GM10248 (cell line): ENCODE measurements at places on chromosomes 7 and 10.

GRCh38 chr10:79013406-79013987 lies 55.3 kb upstream of the ZMIZ1 start:
- no peak for DNase-seq

- no peak for DNase-seq
Measured at GRCh38 chr10:20166096-20166675, 350.0 kb downstream of the PLXDC2 start.

DNA sequence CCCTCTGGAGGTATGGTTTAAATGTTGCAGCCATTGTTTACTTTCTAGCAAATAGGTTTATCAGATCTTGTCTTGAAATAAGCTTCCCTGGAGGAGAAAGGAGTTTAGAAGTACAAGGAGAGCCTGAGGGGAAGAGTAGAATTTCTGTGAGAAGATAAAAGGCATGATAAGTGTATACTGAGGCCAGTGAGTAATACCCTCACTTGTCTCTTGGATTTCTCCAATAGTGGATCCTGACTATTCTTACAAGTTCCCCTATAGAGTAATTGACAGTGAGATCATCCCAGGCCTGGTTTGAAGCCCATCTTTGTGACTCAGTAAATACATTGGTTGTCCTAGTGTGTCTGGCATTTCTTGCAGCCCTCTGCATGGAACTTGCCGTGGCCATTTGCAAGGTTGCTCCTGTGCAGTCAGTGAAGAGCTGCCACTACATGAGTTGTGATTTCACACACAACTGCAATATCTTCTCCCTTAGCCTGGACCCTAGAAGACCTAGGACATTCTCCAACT lies 41.6 kb downstream of the CHN2 start:
- DNase-seq, result no peak

- DNase-seq, result no peak
Measured at GRCh38 chr10:131047501-131047900, 264.0 kb downstream of the TCERG1L start.

- no peak for DNase-seq
Measured at GRCh38 chr10:46553238-46554049, 3.0 kb downstream of the GPRIN2 start.

- no peak for DNase-seq
Measured at GRCh38 chr7:51645255-51645654, 328.6 kb upstream of the COBL start.

- DNase-seq, result peak; percentile 18
Measured at GRCh38 chr10:117536072-117536865, 6.3 kb upstream of the EMX2 start.

DNA sequence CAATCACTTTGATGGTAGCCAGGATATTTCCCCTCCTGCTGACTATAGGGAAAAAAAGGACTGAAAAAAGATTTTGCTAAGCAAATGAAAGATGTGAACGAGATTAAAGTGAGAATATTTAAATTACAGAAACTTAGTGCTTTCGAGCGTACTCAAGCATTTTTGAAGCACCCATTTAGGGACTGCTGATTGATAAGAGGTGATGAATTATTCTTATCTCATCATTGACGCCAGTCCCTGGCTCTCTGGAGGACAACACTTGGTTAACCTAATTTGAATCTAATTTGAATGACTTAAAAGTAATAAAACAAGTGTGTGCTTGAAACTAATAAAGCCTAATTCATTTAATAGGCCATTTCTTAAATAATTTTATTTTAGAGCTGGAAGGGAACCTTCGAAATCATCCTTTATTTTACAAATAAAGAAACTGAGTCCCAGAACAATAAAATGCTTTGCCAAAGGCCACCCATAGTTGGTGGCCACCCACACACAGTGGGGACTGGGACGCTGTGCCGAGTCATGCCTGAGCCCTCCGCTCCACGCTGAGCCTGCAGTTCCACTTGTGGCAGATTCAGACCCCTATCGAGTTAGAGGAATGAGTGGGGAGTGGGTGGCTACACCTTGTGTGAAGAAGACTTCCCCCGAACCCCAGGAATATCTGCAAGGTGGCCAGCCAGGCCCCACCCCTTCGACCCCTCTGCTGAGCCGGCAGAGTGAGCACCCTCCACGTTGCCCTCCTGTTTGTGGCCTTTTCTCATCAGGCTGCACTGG lies 61.1 kb upstream of the SAMD8 start:
- no peak for DNase-seq

- DNase-seq, result no peak
Measured at GRCh38 chr7:36583318-36583717, 141.0 kb downstream of the AOAH start.

DNA sequence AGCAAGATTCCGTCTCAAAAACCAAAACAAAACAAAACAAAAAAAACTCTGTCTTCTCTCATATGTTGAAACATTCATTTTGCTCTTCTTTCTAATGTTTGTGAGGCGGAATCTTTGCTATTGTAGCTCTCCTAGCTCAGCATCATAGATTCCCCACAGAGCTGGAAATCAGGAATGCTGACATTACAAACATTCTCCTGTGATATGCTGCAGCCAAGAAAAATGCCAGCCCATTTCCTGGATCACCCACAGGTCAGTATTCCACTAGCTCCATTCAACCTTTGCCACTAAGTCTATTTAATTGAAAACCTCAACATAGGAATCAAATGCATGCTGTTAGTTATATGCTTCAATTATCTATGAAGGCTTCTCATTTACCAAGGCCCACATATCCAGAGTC lies 186.3 kb downstream of the IPMK start:
- DNase-seq, result no peak

DNA sequence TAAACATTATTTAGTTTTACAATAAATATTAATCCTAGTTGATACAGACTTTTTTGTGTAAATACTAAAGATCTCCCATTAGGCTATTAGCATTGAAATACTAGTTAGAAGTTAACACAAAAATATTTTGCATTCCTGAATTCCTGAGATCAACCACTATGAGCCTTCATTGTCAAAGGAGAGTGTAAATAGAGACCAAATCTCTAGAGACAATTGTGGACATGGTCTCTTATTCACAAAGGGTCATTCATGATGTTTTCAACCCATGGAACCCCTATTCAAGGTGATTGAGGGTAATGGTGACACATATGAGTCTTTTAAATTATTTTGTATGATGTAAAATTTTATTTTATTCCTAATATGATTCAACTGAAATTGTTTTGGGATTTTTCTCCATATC lies 1454.8 kb upstream of the LRRTM3 start:
- no peak for DNase-seq

DNA sequence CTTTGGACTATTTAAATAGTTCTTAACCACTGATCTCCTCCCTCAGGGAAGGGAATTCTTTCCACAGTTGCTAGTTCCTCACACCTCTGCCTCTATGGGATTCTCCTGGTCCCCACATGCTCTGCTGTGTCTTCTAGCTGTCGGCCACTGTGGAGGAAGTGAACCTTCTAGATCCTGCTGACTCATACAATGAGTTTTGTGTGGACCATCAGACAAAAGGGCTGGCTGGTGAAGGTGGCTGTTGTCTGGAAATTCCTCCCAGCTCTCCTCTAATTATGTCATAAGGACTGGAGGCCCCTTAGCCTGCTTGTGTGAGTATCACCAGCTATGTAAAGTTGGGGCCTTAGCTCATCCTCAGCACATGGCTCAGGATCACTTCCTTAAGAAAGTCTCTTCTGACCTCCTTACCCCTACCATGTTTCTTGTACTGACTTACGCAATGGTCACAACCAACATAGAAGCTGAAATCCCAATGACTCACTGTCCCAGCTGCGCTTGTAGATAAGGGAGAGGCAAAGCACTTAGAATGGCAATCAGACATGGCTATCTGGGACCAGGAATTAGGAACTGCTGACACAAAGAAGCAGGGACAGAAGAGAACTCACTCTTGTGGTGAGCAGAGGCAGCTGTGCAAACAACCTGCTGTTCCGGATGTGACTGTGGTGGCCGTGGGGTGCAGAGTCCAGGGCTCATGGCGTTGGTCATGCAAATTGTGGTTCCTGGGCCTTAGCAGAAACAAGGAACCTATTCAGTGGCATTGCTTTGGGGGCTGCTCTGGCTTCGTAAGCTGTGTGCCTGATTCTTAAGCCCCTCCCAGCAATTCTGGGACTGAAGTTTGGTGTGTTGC lies 2.5 kb upstream of the MACC1 start:
- DNase-seq, result peak; percentile 54

DNA sequence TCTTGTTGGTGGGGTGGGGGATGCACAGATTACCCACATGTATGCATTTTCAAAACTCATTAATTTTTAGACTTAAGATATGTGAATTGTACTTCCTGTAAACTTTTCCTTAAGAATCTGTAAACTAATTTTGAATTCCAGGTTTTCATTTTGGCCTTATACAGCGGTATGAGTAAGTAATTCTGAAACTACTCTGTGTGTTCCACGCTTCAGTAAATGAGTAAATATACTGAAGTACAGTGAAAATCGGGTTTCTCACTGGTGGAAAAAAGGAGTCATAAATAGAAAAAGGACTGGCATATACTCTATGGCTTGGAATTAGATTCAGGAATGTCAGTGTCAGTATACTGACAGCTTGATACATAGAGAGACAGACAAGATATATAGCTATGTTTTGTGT lies 72.8 kb downstream of the CTTNBP2 start:
- no peak for DNase-seq

DNA sequence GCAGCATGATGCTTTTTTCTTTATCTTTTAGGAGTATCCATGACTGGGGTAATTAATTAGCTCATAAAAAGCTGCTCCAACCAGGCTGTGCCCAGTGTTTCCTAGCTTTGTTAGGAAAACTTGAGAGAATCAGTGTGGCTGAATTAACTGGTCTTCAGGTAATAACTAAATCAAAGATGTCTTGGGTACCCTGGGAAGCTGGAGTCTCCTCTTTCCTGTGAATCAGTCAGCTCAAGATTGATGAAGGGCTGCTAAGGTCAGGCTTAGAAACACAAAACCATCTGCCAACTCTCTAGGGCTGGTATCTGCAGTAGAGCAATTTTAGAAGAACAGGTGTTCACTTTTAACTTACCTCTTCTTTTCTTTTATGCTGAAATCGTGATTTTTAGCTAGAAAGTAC lies 21.4 kb upstream of the ATOH7 start:
- no peak for DNase-seq

DNA sequence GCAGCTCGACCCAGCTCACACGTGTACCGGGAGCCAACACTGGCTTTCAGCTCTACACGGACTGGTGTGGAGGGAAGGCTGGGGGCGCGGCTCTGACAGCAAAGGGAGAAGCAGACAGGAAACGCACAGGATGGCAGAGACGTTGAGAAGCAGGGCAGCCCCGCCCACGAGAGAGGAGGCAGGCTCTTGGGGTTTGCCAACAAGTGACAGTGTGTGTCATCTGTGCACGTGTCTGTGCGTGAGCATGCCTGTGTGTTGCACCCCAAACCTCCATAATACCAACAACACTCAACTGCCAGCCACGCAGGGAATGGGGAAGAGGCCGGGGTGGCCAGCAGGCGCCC lies 64.4 kb upstream of the PDGFA start:
- DNase-seq, result no peak

DNA sequence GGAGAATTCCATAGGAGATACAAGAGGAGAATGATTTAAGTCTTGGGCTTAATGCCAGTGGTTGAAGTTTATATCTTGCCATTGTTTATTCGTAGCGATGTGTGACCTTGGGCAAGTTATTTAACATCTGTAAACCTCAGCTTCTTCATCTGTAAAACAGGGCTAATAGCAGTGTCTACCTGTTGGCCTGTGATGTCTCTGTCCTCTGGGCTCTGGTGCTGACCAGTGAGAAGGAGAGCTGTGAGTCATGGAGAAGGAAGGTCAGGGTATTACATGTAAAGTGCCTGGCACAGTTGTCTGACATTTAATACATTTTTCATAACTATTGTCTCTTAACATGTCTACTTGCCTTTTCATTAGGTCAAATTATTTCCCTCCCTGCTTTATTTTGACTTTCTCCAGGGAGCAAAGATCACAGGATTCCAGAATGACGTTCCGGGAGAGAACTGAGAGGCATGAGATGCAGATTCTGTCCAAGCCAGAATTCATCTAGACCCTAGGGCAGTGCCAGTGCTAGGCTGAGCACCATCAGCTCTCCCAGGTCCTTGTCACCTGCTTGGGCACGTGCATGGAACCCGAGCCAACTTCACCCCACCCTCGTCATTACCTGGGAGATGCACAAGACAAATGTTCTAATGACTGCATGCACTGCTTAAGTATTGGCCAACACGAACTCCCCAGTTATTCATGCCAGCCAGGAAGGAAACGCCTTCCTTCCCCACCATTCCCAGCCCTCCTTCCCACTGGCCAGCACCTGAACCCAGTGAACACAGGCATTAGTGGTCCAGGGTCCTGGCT lies 187.9 kb downstream of the DPY19L1 start:
- DNase-seq, result no peak

GRCh38 chr7:130994378-130995115 lies 260.5 kb upstream of the KLF14 start:
- DNase-seq, result no peak

- DNase-seq, result peak; percentile 14
Measured at GRCh38 chr7:28178599-28178998, 2.0 kb downstream of the JAZF1 start.

- DNase-seq, result no peak
Measured at GRCh38 chr7:20229646-20230500, 12.7 kb upstream of the MACC1 start.

DNA sequence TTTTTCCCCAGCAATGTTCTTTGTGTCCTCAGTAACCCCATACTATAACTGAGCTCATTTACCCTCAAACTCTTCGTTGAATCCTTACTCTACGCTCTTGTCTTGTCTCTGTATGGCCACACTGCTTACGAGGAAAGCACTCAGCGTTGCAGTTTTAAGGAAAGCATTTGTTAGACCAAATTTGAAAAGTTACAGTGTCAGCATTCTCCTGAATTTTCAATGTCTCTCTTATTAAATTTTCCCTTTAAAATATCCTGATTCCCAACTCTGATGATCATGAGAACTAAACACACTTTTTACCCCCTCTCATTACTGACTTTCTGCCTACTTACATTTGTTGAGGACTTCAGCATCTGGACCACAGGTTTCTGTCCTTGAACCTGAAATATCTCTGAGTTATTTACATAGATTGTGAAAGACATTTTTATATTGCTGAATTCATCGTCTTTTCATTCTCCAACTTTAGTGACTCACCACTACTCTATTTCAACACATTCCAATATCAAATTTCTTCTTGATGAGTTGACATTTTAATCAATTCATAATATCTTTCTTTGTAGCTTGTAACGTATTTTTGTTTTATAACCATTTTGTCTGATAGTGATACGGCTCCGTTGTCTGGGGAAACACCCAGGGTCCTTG lies 19.8 kb upstream of the VWDE start:
- no peak for DNase-seq

DNA sequence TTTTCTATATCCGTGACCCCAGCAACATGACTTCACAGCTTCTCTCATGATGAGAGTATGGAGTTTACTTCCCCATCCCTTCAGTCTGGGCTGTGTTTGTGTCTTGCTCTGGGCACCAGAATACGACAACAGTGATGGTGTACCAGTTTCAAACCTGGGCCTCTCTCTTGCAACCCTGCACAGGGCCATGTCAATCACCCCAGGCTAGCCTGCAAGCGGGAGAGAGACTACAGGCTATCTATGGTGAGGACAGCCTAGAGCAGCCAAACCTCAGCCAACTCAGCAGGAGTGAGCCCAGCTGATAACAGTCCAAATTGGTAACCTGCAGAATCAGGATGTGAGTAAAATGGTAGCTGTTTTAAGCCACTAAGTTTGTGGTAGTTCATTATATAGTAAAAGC lies 235.8 kb downstream of the CHCHD3 start:
- no peak for DNase-seq
